CD4-positive, alpha-beta T cell treated with Interferon alpha-2 for 1 hour (primary cell): ENCODE measurements at places on chromosomes 2 and 18.

DNA sequence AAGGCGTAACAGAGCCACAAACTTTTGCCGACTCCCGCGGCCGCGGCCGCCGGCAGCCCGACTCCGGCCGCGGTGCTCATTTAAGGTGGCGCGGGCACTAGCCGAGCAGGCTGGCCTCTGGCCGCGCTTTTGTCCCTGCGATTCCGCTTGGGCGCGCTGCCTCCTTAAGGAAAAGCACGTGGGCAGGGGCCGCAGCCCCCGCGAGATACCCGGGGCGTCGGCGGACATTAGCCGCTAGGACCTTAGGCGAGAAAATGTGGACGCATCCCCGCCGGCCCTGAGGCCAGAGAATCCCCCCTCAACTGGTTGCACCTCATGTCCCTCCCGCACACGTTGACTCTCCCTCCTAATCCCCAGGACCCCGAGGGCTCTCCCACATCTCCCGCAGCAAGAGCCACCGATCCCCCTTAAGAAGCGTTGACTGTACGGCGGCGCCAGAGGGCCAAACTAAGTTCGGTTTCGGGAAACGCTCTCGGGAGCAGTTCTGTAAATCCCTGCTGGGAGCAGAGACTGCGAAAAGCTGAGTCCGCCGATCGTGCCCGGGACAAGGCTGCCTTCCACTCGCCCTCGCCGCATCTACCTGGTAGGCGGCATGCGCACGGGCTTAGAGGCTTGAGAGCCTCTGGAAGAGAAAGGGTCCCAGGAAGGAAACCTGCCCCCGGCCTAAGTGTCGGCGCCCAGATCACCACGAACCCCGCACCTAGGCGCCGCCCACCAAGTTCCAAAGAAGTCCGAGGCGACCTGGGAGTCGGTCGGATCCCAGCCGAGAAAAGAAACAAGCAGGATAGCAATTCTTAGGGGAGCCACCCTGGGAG is 1.8 kb upstream of the SATB2 start:
- DNase-seq, result peak; percentile 68

- peak; percentile 30 for DNase-seq
These were observed 1.1 kb upstream of the RNU4ATAC start for GRCh38 chr2:121529439-121530211.

- DNase-seq, result no peak
These were observed 193.4 kb downstream of the CCDC102B start for GRCh38 chr18:68991286-68991685.

- no peak for DNase-seq
These were observed 25.4 kb downstream of the MYO7B start for GRCh38 chr2:127560931-127561280.

DNA sequence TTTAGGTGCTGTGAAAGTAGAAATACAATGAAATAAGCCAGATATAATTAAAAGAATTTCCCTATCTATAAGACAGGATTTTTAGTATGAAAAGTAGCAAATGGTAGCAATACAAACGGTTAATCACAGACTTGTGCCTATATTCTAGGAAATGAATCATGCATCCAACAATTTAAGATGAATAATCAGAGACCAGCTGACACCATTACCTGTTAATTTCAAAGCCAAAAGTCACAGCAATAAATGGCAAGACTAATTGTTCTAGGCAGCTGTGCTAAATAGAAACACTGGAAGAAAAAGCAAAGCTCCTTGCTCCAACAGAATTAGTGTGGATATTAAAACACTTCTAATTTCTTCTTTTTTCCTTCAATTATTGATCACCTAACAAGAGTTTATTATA is 35.1 kb upstream of the MPP4 start:
- DNase-seq, result no peak
